Stimulated activated CD4-positive, alpha-beta T cell treated with anti-CD3 and anti-CD28 coated beads, TNF-alpha, amount 100 ng/mL, for 24 hours (primary cell): ENCODE measurements at places on chromosomes 2 and 18.
A peak's percentile ranks its signal among the peaks of the same experiment; 100 is the strongest.

GRCh38 chr2:601387-601698 lies 75.9 kb downstream of the TMEM18 start:
- DNase-seq, result no peak

- peak; percentile 80 for DNase-seq
Measured at GRCh38 chr2:227460070-227460485, 11.9 kb upstream of the AGFG1 start.

GRCh38 chr2:239035997-239036731 lies 188.3 kb downstream of the TWIST2 start:
- DNase-seq, result no peak

DNA sequence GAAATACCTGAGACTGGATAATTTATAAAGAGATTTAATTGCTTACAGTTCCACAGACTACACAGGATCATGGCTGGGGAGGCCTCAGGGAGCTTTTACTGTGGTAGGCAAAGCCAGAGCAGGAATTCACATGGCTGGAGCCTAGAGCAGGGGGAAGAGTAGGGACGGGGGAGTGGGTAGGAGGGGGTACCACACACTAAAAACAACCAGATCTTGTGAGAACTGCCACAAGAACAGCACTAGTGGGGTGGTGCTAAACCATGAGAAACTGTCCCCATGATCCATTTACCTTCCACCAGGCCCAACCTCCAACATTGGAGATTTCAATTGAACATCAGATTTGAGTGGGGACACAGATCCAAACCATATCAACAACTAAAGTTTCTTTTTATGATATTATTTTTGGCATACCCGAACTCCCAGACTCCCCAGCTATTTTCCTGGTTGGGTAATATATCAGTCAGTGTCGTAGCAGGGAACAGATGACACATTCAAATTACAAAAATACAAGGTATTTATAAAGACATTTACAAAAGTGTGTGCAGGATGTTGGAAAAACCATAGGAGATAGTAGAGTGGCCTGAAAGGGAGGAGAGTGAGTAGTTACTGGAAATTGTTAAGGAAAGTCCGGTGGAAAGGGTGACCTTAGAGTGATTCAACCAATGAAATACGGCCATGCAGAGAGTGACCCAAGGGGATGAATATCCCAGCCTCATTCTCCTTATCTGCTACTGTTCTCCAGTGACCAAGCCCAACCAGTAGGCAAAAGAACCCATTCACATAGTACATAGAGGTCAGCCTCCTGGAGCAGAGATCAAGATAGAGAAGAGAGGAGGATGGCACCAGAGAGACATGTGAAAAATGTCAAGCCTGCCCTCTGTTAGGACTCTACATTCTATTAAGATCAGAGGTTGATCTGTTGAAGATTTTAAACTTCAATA lies 8.8 kb downstream of the RPL37A start:
- DNase-seq, result no peak

DNA sequence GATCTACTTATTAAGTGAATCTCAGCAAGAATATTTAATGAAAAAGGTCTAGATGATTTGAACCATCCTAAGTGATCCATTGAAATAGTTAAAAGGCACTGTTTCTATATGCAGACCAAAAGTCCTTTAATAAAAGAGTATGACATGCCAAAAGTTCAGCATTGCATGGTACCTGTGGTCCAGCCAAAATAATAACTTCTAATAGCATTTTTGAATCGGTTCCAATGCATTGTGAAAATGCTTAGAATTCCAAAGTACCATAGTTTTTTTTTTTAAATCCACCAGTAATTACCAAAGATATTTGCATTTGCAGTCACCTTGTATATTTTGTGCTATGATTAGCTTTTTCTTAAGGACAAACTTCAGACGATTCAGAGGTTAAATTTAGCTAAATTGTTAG lies 79.9 kb downstream of the NYAP2 start:
- DNase-seq, result no peak

GRCh38 chr2:126655051-126655450 lies 907 bp upstream of the GYPC start:
- no peak for DNase-seq

- no peak for DNase-seq
Measured at GRCh38 chr2:97754690-97755346, 41.4 kb downstream of the ZAP70 start.

DNA sequence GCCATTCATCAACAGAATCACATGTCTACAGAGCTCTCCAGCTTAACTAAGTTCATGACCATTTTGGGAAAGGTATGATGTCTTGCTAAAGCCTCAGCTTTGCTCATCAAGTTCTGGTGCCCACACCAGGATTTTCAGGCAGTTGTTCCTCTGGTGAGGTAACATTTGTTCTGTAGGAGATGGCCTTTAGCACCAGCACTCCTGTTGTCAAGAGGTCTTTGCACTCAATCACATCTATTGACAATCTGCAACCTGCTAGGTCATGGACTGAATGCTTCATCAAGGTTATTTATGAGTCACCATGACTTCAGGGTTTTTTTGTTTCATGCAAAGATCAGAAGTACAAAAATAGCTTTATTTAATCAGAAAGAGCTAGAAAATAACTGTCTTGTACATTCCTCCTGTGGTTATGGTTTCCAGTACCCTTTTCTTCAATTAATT lies 36.6 kb upstream of the VIT start:
- no peak for DNase-seq

- no peak for DNase-seq
Measured at GRCh38 chr18:43650426-43650825, 373.1 kb upstream of the SYT4 start.

GRCh38 chr18:8080092-8080491 lies 513.0 kb downstream of the PTPRM start:
- no peak for DNase-seq

- DNase-seq, result no peak
Measured at GRCh38 chr2:28447086-28447485, 48.8 kb upstream of the PLB1 start.

DNA sequence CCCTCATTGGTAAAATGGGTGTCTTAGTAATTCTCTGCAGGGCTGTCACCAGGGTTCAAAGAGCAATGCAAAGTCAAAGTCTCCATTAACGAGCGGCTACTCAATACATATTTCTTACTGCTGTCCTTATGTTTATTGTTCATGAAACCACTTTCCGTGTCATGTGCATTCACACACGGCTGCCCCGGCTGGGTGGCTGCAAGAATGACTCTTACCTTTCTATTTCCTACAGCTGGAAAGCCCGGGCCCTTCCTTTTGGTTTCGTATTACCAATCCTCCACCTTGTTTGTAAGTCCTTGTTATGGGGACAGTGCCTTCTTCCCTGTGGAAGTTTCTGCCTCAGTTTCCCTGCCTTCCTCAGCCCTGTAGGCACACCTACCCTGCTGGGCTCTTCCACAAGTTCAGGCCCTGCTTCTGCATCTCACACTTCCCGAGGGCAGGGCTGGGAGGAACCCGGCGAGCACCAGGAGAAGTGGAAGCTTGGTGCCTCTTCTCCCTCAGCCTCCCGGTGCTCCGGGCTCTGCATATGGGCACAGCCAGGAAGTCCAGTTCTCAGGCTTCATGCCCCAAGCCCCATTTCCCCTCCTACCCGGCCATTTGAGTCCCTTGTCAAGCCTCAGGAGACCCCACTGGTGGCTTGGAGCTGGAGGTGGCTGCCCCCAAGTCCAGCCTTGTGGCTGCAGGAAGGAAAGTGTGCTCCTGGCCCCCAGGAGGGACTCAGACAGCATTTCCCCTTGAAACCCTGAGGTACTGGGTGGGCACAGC lies 18.7 kb upstream of the ACKR3 start:
- no peak for DNase-seq

DNA sequence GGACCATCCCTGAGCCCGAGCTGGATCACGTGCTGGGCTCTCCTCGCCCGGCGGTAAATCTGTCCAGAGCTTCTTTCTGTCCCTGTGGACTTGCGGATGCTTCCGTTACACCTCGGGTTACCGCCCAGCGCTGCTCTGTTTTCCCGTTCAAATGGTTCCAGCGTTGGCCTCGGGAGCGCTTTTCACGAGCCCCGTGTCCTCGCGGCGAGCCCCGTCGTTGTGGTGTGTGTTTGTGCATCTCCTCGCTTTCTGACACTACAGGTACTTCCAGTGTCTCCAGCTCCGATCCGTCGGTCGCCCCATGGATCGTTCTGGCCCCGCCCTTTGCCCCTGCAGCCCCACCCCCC lies 77.4 kb downstream of the RTP5 start:
- DNase-seq, result no peak

DNA sequence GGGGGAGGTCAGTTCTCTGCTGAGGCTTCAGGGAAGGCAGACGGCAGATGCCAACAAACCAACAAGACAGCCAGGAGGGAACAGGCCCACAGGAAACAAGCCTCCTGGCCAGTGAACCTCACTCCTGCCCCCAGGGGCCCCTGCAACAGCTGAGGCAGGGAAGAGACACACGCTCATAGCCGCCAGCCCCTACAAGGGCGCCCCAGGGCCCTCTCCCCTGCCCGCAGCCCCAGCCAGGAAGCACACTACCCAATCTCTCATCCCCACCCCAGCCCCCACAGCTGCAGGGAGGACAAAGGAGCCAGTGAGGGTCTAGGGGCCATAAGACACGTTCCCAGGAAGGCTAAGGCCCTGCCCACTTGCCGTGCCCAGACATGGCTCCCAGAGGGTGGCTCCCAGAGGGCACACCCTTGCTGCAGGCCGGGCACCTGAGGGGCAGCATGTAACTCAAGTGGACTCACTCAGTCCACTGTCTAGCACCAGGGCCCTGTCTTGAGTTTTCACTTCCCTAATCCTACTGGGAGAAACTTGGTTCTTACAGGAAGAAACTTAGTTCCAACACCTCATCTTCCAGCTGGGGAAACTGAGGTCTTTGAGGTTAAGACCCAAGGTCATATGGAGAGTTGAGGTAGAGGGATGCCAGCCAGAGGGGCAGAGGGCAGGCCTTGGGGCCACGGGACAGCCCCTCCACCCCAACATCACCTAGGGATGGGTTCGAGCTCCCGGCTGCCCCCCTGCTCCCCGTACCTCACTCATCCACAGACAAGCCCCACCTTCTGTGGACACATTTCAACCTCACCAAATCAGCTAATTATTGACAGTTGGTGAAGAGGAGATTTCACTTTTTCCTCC lies 37.3 kb downstream of the EMX1 start:
- DNase-seq, result no peak

DNA sequence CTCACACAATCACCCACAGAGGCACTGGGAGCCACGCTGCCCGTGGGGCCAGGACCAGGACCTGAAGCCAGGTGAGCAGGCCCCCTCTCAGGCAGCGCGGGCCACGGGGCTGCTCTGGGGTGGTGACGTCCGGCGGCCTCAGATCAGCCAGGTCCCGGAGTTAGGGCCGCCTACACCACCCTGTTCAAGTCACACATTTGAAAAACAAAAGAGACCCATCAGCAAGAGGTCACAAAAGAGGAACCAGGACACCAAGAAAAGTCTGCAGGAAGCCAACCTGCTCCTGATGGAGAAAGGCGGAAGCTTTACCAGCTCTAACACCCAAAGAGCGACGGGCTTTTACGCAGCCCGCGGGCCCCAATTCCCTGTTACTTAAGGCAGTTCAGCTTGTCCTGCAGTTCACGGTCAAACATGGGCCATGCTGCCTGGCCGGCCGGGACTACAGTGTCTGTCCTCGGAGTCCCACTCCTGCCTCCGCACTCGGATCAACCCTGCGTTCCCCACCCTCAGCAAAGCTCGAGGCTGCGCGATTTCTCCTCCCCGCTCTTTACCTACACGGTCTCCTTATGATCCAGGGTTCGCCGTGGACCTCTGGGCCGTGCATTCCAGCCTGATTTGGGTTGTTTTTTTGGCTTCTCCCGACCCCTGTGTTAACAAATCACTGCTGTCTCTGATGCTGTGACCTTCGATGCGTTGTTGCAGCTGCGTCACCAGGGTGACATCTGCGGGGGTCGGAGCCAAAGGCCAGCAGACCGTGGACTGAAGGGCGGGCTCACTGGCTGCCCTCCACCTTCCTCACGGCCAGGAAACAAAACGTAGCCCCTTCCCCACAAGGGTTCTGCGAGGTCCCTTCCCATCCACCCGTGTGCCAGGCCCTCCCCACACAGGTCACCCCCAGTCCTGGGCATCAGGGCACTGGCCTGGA lies 31.0 kb downstream of the SNORC start:
- no peak for DNase-seq

- DNase-seq, result no peak
Measured at GRCh38 chr2:18290386-18290785, 270.1 kb downstream of the RDH14 start.

- DNase-seq, result no peak
Measured at GRCh38 chr2:64987001-64987955, 1.9 kb upstream of the SLC1A4 start.

DNA sequence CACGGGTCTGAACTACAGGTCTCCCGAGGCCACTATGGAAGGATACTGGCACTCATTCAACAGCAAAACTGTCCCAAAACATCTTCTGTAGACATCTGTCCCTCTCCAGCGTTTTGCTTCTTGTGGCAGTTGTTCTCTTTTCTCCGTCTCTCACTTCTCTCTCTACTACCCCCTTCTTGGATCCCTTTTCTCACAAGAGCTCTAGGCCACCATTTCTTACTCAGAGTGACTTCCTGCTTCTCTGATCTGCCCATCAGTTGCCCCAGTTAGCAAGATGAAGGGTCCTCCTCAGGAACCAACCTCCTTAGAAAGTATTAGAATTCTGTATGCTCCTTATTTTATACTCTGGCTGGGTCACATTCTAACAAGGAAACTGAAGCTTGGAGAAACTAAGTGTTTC lies 32.6 kb downstream of the BCL2 start:
- no peak for DNase-seq

DNA sequence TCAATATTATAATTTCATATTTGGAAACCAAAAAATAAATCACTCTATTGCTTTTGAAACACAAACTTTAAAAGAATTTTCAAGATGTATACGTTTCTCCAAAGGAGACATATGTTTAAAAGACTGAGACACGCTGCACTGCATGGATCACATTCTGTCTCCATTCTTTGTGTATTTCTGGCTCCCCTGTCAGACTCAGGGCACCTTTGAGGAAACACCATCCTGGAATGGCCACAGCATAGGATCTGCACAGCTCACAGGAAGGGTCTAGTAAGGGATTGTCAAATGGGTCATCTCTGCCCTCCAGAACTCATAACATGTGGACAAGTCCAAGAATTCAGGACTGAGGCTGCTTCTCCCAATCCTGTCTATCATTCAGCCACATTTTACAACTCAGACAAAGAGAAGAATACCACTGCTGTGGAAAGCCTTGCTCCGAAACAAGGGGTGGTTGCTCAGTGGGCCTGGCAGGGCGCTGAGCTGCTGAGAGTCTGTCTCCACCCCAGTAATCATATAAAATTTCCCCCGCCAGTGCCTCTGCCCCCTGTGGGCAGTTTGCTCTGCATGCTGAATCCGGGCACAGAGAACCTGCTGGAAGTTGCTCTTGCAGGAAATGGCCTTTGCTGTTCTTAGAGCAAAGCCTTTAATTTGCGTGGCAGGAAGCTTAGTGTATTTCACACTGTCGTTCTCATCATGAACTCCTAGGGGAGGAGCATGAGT lies 85.3 kb upstream of the KLHL29 start:
- no peak for DNase-seq

- DNase-seq, result no peak
Measured at GRCh38 chr2:212984129-212984528, 167.3 kb downstream of the IKZF2 start.
